ENCODE measurements at places on chromosomes 13 and 19.

- no peak for DNase-seq
These were observed 6.8 kb upstream of the UBE2L5 start for GRCh38 chr13:30415430-30416030.

- DNase-seq, result no peak
These were observed 171.7 kb downstream of the NHLRC3 start for GRCh38 chr13:39209731-39210531.

DNA sequence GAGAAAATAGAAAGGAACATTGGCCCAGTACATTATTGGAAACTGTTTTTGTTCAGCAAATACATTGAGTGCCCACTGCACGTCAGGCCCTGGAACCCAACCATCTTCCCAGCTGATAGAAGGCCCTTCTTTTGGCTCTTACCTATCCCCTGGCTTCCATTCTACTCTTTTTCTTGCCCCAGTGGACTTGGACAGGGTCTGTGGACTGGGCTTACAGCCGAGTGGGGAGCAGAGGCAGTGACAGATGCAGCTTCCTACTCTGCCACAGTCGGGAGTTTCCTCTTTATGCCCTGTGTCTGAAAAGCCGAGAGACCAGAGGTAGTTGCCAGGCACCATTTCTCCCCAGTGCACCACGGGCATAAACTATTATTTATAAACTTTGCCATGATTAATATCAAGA, 70.4 kb downstream of the ARHGAP35 start:
- no peak for DNase-seq

- DNase-seq, result no peak
These were observed 428.5 kb downstream of the GPC6 start for GRCh38 chr13:93655154-93655553.

GRCh38 chr19:3982701-3983541, 2.3 kb downstream of the EEF2 start:
- no peak for DNase-seq

DNA sequence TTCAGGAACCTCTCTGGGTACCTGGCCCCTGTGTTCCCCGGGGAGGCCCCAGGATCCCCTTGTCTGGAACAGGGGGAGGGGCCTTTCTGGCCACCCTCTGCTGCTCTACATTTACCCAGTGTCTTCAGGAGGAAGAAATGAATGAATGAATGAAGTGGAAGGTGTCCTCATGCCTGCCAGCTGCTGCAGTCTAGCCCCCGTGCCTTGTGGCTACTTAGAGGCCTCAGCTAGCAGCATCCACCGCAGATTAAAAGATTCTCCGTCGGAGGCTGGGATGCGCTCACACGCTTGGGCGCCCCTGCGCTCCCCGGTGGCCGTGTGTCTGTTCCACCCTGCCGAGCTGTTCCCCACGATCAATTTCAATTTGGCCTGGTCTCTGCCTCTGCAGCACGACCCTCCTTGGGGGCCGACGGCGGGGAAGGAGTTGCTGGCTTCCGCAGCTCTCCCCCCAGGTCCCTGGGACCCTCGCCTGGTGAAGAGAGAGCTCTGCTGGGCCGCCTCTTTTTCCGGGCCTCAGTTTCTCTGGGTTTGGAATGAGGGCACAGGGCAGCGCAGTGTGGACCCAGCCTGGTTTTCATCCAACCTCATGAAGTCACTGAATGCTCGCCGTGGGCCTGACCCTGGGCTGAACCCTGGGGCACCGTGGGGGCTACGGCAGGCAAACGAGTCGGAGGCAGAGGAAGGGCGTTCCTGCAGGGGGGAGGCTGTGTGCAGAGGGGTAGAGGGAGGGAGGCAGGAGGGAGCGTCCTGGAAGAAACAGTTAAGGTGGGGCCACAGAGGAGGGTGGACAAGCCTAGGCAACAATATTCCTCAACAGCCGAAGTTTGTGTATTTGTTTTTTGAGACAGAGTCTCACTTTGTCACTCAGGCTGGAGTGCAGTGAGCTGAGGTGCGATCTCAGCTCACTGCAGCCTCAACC, 28.3 kb downstream of the EFNA2 start:
- DNase-seq, result no peak

GRCh38 chr19:6579450-6580178, 11.3 kb downstream of the CD70 start:
- DNase-seq, result no peak

DNA sequence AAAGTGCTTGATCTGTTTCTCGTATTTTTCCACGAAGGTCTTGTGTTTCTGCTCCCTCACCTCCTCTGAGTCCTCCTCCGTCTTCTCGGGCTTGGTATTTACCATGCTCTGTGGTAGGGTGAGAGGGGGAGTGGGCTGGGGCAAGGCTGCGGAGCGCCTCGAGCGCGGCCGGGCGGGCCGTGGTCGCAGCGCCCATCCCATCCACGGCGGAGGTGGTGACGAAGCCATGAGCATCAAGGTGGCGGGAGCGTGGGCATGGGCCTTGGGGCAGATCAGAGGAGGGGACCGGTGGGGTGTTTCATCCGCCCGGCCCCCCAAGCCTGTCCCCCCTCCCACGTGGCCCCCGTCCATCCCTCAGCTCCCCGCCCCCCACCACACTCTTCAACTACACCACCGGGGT, 7.9 kb downstream of the CDC37 start:
- DNase-seq, result no peak

DNA sequence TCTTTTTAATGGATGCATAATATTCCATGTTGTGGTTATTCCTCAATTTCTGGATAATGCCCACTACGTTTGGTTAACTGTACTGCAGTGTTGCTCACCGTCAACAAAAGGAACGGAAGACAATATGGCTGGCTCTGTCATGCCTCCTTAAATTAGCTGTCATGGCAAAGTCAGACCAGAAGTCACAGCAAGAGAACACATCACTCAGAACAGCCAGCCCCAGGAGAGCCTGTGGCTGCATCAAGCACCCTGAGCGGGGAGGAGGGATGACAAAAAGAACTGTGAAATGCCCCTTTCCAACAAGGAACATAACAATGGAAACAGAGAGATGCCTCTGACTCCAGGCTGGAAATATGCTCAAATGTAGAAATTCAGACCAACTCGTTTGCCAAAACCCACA, 366.0 kb upstream of the ZNF507 start:
- no peak for DNase-seq

DNA sequence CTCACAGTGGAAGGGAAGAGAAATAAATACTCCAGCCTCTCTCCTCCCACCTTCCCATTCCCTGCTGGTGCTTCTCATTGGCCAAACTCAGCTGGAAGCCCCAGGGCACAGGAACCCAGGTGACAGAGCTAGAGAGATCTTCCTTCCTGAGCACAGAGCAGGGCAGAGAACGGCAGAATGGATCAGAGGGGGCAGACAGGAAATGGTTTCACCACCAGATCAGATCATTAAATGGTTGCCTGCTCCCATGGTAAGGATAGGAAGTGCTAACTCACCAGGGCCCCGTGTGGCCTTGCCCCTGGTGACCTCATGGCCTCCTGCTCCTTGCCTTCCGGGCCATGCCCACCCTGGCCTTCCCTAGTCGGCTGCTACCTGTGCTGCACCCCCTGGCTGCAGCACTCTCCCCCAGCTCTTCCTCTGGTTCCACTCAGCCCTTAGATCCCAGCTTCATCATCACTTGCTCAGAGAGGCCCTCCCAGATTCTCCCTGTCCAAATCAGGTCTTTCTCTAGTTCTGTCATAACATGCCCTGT, 108.7 kb downstream of the DPF1 start:
- DNase-seq, result no peak

GRCh38 chr19:4474514-4475022, 2.5 kb downstream of the HDGFL2 start:
- DNase-seq, result no peak

- no peak for DNase-seq
These were observed 512.1 kb downstream of the IRS2 start for GRCh38 chr13:109274188-109274821.

GRCh38 chr13:20994441-20994821, 67.0 kb downstream of the LATS2 start:
- DNase-seq, result no peak

DNA sequence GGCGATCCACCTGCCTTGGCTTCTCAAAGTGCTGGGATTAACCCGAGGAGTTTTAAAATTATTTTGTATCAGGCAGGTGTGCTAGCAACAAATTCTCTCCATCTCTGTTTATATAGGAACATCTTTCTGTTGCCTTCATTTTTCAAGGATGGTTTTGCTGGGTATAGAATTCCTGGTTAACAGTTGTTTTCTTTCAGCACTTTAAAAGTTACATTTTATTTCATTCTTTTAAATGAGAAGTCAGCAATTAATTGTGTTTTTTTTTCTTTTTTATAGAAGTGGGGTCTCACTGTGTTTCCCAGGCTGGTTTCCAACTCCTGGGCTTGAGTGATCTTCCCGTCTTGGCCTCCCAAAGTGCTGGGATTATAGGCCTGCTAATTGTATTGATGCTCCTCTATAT, 44.0 kb downstream of the DPF1 start:
- no peak for DNase-seq

DNA sequence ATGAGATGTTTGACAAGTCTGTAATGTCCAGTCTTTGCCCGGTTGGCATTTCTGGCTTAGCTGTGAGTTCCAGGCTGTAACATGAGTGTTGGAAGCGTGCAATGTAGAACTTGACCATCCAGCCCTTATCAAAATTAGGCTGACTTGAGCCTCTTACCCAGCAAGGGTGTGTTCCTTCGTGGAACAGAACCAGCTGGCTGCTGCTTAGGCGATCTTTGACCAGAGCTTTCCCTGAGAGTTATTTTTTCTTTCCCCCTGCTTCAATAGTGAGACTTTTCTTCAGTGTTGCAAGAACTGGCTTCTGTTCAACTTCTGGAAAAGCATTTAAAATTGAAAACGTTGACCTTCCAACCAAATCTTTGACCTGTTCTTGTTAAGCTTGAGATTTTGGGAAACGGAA, 6.5 kb downstream of the TNFSF13B start:
- peak; percentile 62 for DNase-seq
